ENCODE measurements at places on chromosomes 7 and 10. TPM values are rescaled to one million over a fixed set of nuclear protein-coding genes. Genes with fewer than 3 reads are reported as not detected.

SKIDA1 gene
- 0.72 TPM for total RNA-seq

ZCWPW1 gene
- total RNA-seq = 0.53 TPM

SHH gene
- not detected for total RNA-seq

SLC29A4 gene
- 1.9 TPM for total RNA-seq

PON1 gene
- not detected for total RNA-seq

GSAP gene
- 1.7 TPM for total RNA-seq

PHF14 gene
- 57.4 TPM for total RNA-seq

AOAH gene
- not detected for total RNA-seq

HABP2 gene
- total RNA-seq = not detected

DMTF1 gene
- 116 TPM for total RNA-seq

SCIN gene
- 0.13 TPM for total RNA-seq

GTPBP10 gene
- 24.9 TPM for total RNA-seq

SNX10 gene
- total RNA-seq = 0.80 TPM

OR2A1 gene
- not detected for total RNA-seq

KIN gene
- 10.2 TPM for total RNA-seq

ASB10 gene
- not detected for total RNA-seq

RADIL gene
- total RNA-seq = 0.80 TPM

CDC14C gene
- total RNA-seq = not detected

APBB1IP gene
- not detected for total RNA-seq

UCMA gene
- not detected for total RNA-seq

GRID2IP gene
- not detected for total RNA-seq

DIP2C gene
- total RNA-seq = 5.7 TPM

PLEKHS1 gene
- not detected for total RNA-seq

PDZD7 gene
- total RNA-seq = 0.50 TPM

FKBP6 gene
- not detected for total RNA-seq

CUX1 gene
- 29.0 TPM for total RNA-seq

WNT2 gene
- not detected for total RNA-seq

OR2A7 gene
- total RNA-seq = 0.27 TPM

FXYD4 gene
- not detected for total RNA-seq

LOXL4 gene
- total RNA-seq = 1.6 TPM

HOXA5 gene
- total RNA-seq = 12.7 TPM

ADAM12 gene
- 0.14 TPM for total RNA-seq

AGBL3 gene
- 2.9 TPM for total RNA-seq

RNF32 gene
- 0.29 TPM for total RNA-seq

FKBP9 gene
- total RNA-seq = 95.6 TPM

FOXP2 gene
- 0.40 TPM for total RNA-seq

LIPN gene
- total RNA-seq = not detected

GNAT3 gene
- not detected for total RNA-seq

ZNF488 gene
- total RNA-seq = not detected

CAV2 gene
- total RNA-seq = 406 TPM

NKX2-3 gene
- total RNA-seq = 2.4 TPM

Measured in thoracic aorta endothelial cell (primary cell).